ENCODE measurements at places on chromosomes 1 and 21.

- no peak for DNase-seq
Measured at GRCh38 chr1:86247597-86248279, 91.2 kb upstream of the COL24A1 start.

GRCh38 chr1:168598125-168598524 is 21.7 kb downstream of the XCL1 start:
- no peak for DNase-seq

DNA sequence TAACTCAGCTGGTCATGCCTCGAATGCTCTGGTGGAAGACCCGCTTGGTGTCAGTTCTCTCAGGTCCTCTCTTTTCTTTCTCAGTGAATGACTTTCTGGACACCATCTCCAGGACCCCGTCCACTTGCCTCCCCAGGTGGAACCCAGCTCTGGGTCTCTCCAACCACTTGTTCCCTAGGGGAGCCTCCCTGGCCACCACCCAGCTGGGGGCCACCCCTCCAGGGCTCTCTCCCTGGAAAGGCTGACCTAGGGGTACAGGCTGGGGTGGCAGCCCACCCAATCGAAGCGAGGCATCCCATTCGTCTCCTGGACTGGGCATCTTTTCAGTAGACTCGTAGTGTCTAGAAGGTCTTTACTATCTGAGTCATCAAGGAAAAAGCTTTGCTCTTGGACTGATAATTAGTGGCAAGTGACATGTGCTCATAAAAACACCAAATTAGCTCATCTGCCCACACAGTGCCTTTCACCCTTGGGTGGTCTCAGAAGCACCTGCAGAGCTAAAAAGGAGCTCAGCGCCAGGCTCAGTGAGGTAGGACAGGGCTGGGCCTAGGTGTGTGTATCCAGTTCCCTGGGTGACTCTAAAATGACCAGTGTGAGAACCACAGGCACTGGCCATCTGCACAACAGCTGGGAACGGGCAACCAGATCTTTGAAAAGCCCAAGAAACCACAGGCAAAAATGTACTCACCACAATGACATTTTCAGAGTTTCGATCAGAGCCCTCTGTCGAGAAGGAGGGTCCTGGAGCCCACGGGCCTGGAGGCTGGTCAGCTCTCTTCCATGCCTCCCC is 2.4 kb upstream of the PDXK start:
- DNase-seq, result no peak

- no peak for DNase-seq
Measured at GRCh38 chr1:245197911-245198379, 43.2 kb downstream of the KIF26B start.

- DNase-seq, result no peak
Measured at GRCh38 chr1:56545711-56546110, 33.7 kb downstream of the PLPP3 start.

DNA sequence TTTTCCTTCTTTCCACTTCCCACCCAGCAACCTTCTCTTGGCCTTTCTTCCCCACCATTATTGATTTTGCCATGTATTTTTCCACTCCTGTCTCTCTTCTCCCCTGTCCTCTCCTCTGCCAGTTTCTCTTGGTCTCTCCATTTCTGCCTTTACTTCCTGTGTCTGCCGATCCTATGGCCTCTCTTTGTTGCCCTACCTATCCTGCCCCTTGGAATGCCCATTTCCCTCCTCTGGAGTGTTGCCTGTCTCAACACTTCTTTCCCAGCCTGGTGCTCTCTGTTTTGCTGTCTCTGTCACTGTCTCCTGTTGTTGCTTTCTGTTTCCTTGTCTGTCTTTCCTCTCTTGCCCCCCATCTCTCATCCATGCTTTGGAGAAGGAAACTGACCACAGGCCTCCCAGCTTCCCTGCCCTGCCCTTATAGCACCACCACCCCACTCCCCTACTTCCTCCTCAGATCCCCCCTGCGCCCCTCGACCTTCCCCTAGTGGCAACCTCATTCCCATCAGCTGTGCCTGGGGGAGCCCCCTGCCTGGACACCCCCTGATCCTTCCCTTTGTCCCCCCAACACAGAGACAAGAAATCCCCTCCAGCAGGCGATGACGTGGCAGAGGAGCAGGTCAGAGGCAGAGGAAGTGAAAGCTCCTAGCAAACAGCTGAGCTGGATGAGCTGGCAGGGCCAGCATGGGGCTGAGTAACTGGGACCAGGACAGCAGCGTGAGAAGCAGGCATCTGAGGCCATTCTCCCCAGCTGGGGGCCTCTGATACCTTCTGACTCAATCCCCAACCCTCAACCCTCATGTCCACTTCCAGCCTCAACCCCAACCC is 6.6 kb upstream of the ETV3L start:
- peak; percentile 8 for DNase-seq

DNA sequence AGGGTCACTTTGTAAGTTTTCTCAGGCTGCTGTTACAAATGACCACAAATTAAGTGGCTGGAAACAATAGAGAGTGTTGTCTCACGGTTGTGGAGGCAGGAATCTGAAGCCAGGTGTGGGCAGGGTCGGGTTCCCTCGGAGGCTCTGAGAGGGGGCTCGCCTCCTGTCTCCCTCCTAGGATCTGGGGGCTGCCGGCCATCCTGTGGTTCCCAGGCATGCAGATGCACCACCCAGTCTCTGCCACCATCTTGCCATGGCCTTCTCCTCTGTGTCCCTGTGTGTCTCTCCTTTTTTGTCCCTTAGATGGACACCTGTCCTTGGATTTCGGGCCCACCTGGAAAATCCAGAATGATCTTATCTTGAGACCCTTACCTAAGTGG is 4.8 kb downstream of the TP73 start:
- DNase-seq, result no peak

DNA sequence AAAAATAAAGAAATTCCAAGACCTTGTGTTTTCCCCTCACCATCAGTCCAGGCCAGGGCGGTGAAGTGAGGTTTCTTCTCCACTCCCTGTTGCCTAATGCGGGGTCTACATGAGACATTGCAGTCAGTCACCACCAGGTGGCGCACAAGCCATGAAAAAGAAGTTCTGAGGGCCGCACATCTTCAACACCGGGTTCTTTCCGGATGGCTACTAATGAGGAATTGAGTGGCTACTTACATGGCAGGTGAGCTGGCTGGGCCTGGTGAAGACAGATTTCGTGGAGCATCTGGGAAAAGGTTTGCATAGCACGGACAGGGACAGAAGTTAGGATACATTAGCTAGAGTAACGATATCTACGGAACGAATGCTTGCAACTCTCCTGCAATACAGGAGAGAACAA is 15.8 kb upstream of the S100A11 start:
- peak; percentile 25 for DNase-seq

GRCh38 chr1:183180634-183181056 is 5.4 kb upstream of the LAMC2 start:
- no peak for DNase-seq

DNA sequence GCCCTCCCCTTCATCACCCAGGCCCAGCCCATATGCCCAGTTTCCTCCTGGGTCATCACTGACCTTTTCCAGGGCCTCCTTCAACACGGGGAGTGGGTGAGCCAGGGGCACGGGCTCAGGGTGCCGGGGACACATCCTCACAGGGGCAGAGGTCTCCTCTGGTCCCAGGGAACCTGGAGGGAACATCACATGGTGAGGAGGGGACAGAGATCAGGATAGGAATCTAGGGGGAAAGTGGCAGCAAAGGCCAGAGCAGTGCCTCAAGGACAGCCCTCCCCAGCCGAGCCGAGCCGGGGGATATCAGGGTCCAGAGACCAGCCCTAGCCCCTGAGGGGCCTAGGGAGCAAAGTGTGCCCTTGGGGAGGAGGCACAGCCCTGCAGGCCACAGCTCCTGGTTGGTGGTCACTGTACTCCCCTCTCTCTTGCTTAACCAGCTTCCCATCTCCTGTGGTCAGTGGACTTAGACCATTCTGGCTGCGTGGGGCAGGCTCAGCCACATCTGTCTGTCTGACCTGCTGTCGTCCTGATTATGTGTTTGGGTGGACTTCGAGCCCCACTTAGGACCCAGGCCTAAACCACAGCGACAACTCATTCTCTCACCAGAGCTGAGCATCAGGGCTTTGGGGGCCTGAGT is 9.5 kb downstream of the LACTBL1 start:
- DNase-seq, result no peak

GRCh38 chr1:206575165-206575893 is 36.9 kb downstream of the EIF2D start:
- peak; percentile 66 for DNase-seq

DNA sequence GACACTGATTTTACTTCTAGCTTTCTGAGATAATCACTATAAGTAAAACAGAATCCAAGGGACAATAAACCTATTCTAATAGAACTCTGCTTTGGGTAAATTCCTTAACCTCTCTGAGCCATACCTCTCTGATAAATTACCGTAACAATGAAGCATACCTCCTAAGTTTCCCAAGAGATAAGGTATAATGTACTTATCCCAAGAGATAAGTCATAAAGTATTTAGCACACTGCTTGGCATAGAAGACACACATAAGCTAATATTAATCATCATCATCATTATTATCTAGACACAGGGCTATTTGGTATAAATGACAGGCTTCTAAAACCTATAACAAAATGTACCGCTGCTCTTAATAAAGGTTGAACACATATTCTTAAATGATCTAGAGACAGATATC is 16.2 kb downstream of the SSX2IP start:
- no peak for DNase-seq

DNA sequence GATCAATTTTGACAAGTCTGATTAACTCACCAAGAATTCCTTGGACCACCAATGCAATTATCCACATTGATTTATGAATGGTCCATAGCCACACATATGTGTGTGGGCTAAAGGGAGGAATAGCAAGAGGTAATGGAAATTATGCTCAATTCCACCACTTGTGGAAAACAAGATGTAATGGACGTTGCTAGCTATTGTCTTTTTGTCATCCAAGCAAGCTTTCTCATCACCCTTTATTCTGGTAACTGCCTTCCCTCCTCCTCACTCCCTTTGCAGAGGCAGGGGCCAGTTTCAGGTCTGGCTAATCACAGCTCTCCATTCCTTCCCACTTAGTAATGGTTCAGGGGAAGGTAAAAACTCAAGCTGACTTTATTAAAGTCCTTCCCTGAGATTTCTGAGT is 24.7 kb upstream of the RAB3GAP2 start:
- DNase-seq, result no peak

- no peak for DNase-seq
Measured at GRCh38 chr1:12007204-12007603, 12.1 kb upstream of the MIIP start.

- no peak for DNase-seq
Measured at GRCh38 chr1:201774224-201774982, 54.6 kb upstream of the IPO9 start.

DNA sequence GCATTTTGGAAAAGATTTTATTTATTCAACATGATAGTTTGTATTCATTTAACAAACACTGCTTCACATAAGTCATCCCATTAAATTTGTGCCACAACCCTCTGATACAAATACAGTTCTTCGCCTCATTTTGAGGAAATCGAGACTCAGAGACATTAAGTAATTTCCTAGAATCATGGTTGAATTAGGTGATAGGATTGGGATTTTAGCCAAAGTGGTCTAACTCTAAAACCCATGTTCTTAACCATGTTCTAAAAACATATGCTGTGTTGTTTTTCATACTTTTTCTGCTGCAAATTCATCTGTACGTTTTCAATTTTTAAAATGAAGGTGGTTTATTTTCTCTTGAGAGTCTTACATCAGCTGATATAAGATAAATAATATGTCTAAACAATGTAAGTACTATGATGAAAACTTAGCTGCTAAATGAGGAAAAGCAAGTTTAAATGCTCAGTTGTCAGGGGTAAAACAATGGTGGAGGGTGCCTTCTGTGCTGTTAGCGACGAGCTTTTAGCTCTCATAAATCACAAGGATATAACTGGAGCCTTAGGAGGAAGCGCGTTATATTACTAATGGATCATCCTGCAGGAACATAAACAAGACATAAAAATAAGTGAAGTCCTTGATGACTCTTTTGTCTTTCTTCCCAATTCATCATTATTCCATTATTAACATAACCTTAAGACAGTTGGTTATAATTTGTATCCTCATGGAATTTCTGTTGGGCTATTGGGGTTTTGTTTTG is 97.7 kb downstream of the CACHD1 start:
- no peak for DNase-seq

- DNase-seq, result no peak
Measured at GRCh38 chr1:148363439-148363810, 119.7 kb downstream of the PPIAL4G start.

- DNase-seq, result no peak
Measured at GRCh38 chr1:63294803-63295594, 27.4 kb upstream of the FOXD3 start.

DNA sequence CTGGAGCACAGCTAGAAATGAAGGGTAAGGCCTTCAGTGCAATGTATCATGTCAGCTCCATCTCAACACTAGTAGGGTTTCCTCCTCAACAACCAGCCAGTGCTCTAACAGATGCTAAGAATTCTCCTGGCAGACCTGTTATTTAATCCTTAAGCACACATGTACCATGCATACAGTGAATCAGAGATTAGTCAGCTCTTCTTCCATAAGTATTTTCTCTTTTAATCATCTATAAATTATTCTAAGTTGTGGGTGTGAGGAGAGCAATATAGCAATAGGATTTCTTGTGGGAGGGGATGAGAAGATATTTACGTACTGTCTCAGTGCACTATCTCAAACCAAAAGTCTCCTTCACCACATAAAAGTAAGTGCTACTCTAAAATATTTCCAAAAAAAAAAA is 95.3 kb downstream of the COP1 start:
- no peak for DNase-seq

DNA sequence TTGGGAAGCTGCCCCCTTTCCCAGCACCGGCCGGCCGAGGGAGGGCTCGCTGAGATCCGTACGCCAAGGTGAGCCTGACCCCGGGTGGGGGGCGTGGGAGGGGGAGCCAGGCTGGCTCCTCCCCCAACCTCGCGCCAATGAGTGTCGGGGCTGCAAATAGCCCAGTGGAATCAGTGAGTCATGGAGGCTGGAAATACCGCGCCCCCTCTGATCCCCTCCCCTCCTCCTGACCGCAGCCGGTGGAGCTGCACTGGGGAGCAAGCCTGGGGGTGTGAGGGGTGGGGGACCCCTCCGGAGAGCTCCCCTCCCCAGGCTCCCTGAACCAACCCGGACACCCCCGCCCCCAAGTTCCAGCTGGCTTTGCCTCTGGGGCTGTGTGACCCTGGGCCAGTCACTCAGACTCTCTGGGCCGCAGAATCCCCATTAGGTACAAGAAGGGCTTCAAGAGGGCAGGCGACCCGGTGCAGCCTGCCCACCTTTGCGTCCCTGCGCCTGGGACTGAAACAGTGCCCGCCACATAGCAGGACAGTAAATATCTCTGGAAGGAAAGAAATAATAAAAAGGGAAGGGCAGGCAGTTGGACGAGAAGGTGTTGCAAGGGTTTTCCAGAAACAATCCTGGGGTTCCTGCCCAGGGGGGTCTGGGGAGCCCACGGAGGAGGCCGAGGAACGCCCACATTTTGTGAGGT is 4.5 kb downstream of the HSPB7 start:
- DNase-seq, result no peak

- DNase-seq, result no peak
Measured at GRCh38 chr1:88186911-88187310, 497.2 kb upstream of the PKN2 start.
